ENCODE measurements at places on chromosomes 3 and 15.
A peak's percentile ranks its signal among the peaks of the same experiment; 100 is the strongest.

GRCh38 chr15:76588811-76589747 is 252.5 kb downstream of the ISL2 start:
- DNase-seq = no peak

DNA sequence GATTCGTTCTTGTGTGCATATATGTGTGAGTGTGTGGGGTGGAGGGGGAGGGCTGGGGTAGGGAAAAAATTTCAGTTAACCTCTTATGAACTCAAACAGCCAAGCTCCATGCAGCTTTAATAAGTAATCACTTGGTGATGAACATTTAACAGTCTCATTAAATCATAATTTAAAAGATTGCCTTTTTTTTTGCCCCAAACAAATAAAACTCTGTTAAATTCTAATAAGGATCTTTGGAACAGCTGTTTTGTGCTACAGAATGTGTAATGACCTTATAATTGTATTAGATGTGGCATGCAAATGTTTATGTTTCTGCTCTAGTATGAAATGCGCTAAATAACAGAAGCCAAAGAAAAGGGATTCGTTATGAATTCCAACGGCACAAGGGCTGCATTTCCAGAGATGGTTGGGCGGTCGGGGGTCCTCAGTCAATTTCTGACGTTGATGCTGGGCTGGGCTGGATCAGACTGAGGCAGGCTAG is 80.0 kb upstream of the RORA start:
- no peak for DNase-seq

GRCh38 chr3:188900421-188900951 is 271.3 kb upstream of the TPRG1 start:
- no peak for DNase-seq

DNA sequence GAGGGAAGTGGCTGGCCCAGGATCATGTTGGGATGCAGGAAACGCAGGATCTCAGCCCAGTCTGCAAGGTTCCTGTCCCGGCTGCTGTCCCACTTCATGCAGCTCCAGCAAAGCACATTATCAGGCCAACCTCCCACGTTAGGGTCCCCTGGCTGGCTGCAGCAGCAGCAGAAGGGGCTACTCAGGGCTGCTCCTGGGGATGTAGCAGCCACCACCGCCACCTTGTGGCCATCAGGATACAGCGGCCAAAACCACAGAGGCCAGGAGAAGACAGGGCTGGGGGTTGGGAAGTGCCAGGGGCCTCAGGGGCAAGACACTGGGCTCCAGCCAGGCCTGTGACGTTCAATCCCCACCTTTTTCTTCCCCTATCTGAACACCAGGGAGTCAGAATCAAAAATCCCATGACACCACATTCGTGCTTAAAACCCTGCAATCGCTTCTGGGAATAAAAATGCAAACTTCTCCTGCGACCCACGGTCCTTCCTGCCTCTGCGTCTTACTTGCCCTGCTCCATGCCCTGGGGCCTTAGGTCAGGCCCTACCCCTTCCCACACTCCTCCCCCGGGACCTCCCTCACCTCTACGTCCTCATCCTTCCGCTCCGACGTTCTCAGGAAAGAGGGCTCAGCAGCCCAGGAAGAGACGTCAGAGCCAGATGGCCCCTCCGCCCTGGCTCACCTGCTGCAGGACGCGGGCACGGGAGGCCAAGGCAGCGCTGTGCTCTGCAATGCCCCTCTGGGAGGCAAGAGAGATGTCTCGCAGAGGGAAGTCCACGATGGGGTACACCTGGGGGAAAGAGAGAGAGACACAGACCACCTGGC is 21.5 kb downstream of the SSUH2 start:
- peak; percentile 51 for DNase-seq

Measured in SHP77 treated with DMSO at 0.1 percent for 48 hours (cell line).